ENCODE measurements at places on chromosomes 16 and 17. TPM values are rescaled to one million over a fixed set of nuclear protein-coding genes. Genes with fewer than 3 reads are reported as not detected.

INO80E gene
- total RNA-seq: 91.2 TPM

HES7 gene
- 0.69 TPM for total RNA-seq

CACNG3 gene
- total RNA-seq: not detected

ADAM11 gene
- total RNA-seq: 2.9 TPM

CCL14 gene
- not detected for total RNA-seq

HLF gene
- total RNA-seq: 0.60 TPM

FAHD1 gene
- total RNA-seq: 20.4 TPM

CD300A gene
- 0.52 TPM for total RNA-seq

C16orf87 gene
- 21.8 TPM for total RNA-seq

AKAP1 gene
- 110 TPM for total RNA-seq

RNFT1 gene
- total RNA-seq: 5.2 TPM

MEIOB gene
- 1.1 TPM for total RNA-seq

SEZ6 gene
- total RNA-seq: 7.8 TPM

WFDC1 gene
- total RNA-seq: 1.1 TPM

KCNG4 gene
- total RNA-seq: not detected

KRTAP2-1 gene
- total RNA-seq: not detected

MAPK7 gene
- 28.1 TPM for total RNA-seq

CES1 gene
- total RNA-seq: 0.52 TPM

COG7 gene
- 17.2 TPM for total RNA-seq

TAT gene
- not detected for total RNA-seq

MYH2 gene
- total RNA-seq: 9.0 TPM

PRMT7 gene
- total RNA-seq: 48.7 TPM

KRT15 gene
- total RNA-seq: 0.13 TPM

PRDM7 gene
- not detected for total RNA-seq

SCNN1G gene
- 0.99 TPM for total RNA-seq

KRTAP9-8 gene
- total RNA-seq: not detected

CALB2 gene
- 2.7 TPM for total RNA-seq

GAST gene
- not detected for total RNA-seq

PSMB3 gene
- 291 TPM for total RNA-seq

ALDH3A1 gene
- 0.46 TPM for total RNA-seq

KCNJ12 gene
- total RNA-seq: 1.5 TPM

TPSD1 gene
- not detected for total RNA-seq

PRSS8 gene
- total RNA-seq: 87.7 TPM

ICAM2 gene
- total RNA-seq: 0.45 TPM
